ENCODE measurements at places on chromosomes 5 and 9.
A peak's percentile ranks its signal among the peaks of the same experiment; 100 is the strongest.

GRCh38 chr5:82925061-82925411 is 152.2 kb downstream of the TMEM167A start:
- no peak for DNase-seq

- DNase-seq, result no peak
These were observed 2.6 kb downstream of the CCDC125 start for GRCh38 chr5:69329905-69330489.

GRCh38 chr9:95727947-95728520 is 147.5 kb upstream of the ERCC6L2 start:
- no peak for DNase-seq

DNA sequence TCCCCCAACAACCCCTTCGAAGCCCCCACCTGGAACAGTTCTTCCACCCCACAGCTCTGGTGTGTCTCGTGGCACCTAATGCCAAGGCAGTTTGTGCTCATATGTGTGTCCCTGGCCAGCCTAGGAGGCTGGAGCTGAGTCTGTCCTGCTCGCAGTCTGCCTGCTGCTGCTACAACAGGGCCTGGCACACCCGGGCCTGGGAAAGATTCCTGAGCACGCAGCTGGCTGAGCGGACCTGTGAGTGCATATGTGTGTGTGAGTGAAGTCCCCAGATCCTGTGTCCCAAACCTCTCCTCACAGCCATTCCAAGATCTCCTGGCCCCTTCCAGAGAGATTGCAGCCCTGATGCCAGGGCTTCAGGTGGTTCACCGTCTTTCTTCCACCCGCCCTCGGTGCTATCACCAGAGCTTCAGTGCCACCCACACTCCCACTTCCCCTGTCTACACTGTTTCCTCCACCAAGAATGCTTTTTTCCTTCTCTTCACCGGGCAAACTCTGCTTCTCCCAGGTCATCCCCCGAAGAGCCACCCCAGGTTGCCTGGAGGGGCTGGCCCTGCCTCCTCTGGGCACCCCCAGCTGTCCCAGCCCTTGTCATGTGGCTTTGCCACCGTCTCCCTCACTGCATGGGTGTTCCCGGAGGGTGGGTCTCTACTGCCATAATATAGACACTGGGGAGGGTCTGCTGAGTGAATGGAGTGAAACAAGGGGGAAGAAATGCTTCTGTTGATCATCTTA is 28.4 kb downstream of the LMX1B start:
- DNase-seq, result no peak

- peak; percentile 75 for DNase-seq
These were observed at the start of gene HDHD3 for GRCh38 chr9:113376634-113377567. Gene HDHD3 (minus strand): TSS chr9:113376986. CDS start chr9:113374354, 2,632 bp downstream.

GRCh38 chr5:143308731-143309130 is 94.8 kb downstream of the NR3C1 start:
- no peak for DNase-seq

Data from suppressor macrophage treated with lipopolysaccharide for 1 hour (primary cell).